ENCODE measurements at places on chromosomes 2 and 18.

DNA sequence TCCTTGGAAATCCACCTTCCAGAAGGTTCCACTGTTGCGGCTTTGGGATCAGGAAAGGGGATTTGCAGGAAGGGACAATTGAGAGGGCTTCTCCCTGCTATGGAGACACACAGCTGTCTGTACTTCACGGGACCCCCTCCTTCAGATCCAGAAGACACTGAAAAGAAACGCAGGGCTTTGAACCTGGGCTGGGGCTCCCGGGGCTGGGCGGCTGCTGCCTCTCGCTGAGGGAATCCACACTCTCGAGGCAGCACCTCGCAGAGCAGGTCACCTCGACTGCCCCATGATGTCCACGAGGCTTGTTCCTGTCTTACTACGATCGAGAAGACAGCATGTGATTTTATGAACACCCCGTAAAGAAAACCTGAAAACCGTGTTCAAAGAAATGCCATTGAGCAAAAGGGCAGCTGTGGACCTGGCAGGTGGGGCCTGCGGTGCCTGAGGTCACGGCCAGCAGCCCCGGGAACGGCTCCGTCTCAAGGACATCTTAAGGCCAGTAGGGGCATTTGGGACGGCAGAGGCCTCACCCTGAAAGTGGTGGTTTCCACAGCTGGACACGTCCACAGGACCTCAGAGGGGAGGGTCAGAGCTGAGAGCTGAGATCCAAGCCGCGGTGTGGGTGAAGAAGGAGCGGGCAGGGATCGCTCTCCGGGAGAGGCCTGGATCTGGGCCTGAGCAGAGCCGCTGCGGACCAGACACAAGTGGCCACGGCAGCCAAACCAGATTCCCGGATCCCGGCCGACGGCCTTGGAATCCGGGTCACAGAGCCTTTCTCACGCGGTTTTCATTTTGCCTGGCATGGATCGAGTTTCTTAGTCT, 165.7 kb downstream of the RTP5 start:
- no peak for DNase-seq

DNA sequence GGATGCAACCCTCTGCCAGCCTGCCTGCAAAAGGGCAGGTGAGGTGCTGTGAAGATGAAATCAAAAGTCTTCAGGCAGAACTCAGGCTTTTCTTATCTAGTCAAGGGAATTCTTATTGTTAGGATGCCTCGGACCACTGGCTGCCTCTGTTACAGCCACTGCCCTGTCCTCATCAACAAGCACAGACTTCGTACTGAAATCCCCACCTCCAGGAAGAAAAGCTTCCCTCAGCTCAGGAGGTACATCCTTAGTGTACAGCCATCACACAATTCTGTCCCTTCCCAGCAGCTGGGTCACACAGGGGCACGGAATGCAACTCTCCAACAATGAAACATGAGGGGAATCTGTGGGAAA, 10.1 kb upstream of the RNU4ATAC start:
- no peak for DNase-seq

DNA sequence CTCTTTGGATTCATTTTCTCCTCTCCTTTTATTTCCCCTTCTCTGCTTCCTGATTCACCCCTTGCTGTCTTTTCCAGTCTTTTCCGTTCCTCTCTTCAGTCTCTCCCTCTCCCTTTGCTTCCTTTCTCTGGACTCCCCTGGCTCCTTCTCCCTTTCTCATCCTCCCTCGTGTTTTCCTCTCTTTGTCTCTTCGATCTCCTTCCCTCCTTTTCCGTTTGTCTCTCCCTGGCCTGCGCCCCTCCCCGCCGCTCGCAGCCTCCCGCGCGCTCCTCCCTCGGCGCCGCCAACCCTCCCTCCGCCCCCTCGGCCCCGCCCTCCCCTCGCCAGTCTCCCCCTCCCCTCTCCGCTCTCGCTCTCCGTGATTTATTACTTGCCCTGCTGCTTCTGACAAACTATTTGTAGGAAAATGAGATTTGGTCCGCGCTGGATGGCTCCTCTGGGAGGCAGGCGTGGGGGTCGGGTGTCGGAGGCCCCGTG, 46.0 kb upstream of the PAX8 start:
- peak; percentile 62 for DNase-seq

- no peak for DNase-seq
These were observed 103.7 kb upstream of the TAF1B start for GRCh38 chr2:9739531-9739964.

DNA sequence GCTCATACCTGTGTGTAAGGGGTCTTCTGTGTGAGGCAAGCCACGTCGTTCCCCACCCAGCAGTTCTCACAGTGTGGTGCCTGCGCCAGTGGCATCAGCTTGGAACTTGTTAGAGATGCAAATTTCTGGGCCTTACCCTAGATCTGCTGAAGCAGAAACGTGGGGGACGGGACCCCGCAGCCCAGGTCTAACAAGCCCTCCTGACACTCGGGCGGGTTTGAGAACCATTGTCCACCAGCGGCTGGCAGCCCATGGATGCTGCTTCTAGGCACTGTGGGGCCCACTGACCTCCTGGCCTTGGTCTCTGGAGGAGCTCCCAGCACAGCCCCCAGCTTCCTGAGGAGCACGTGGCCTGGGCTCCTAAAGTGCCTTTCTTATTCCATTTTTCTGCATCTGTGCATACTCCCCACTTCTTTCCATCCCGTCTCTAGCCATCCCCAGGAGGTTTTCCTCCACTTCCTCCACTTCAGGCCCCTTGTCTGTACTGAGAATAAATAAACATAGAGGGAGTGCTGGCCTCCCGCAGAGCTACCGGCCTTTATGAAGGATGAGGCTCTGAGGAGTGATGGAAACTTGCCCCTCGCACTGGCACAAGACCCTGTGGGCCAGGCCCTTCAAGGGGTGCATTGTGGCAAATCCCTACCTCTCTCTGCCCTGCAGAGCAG, 94.3 kb downstream of the GALR1 start:
- DNase-seq, result no peak

GRCh38 chr2:61534926-61535325, 3.2 kb downstream of the XPO1 start:
- DNase-seq, result no peak

- DNase-seq, result no peak
These were observed 1929.8 kb upstream of the LRRTM1 start for GRCh38 chr2:82234283-82234874.

DNA sequence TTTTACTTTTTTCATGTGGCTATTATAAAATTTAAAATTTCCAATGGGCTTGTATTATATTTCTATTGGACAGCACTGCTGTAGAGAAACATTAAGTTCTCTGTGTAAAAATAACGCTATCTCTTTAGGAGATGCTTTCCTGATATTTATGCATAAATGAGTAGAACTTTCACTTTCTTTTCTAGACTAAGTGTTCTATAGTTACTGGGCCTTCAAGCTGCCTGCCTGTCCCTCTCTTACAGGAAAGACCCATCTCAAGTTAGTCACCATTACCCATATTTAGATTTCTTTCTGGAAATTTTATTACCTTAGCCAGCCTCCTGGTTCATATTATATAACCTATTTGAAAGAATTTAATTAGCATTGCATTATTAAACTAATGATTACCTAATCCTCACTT, 4.8 kb downstream of the ITGA4 start:
- DNase-seq, result no peak

DNA sequence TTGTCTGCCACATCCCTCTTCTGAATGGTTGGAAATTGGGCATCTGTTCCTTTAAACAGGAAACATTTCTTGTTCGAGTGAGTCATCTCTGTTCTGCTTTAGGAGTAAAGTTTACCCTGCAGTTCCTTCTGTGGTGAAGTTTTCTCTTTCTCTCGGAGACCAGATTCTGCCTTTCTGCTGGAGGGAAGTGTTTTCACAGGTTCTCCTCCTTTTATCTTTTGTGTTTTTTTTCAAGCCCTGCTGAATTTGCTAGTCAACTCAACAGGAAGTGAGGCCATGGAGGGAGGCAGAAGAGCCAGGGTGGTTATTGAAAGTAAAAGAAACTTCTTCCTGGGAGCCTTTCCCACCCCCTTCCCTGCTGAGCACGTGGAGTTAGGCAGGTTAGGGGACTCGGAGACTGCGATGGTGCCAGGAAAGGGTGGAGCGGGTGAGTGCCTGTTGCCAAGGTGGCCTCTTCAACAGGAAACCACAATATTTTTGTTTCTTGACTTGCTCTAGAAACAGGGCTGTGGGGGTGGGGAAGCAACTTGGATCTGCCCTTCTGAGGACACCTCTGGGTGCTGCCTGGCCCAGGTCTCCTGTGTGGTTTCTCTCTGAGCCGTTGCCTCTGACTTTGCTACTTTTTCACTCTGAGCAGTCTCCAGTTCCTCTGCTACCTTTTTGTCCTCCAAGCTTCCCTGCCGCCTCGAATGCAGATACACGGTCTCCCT, 2.2 kb upstream of the CASP8 start:
- no peak for DNase-seq

DNA sequence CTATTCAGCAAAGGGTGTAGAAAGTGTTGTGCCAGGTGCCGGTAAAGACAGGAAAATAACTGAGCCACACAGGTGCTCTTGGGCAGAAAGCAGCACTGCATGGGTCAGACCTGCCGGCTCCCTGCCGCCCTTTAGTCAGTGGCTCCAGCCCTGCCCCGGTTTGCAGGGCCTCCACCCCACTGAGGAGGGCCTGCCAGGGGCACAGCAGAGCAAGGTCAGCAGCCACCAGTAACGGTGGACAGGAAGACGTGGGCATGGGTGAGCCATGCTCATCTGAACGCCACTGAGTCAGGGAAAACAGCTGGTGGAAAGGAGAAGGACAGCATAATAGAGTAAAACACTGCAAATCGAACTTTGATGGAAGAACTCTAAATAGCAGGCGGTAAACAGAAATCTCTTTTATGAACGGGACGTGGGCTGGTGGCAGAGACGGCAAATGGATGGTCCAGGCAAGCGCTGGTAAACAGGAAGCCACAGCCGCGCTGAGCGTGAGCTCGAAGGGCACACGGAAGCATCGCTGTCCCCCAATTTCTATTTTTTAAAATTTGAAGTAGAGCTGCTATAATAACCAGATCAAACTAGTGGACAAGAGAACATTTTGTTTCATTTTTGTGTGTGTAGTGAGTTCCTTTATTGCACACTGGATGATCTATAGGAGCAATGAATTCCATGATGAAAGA, 141.8 kb upstream of the ALKAL2 start:
- no peak for DNase-seq

GRCh38 chr18:3333056-3333720, 71.3 kb downstream of the MYL12B start:
- no peak for DNase-seq

GRCh38 chr2:159035790-159036411, 67.5 kb downstream of the TANC1 start:
- no peak for DNase-seq

GRCh38 chr2:143504397-143504796, 375.2 kb downstream of the ARHGAP15 start:
- DNase-seq, result no peak

- DNase-seq, result no peak
These were observed 211.0 kb upstream of the REG3G start for GRCh38 chr2:78814331-78814986.

DNA sequence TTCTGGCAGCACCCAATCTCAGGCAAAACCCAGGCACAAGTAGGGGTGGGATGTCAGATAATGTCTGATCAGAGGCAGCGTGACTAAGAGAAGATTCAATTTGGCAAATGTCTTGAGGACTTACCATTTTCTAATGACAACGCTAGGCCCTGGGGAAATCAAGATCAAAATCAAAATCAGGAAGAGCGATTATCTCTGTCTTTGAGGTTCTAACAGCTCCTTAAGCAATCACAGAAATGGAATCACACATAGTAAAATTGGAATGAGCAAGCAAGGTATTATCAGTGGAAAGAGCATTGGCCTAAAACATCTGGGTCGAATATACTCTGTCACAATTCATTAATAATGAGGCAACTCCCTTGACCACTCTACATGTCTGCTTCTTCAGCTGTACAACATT, 8.6 kb upstream of the SERPINB2 start:
- DNase-seq, result no peak

- no peak for DNase-seq
These were observed 14.9 kb downstream of the SLC9A4 start for GRCh38 chr2:102487761-102488462.

DNA sequence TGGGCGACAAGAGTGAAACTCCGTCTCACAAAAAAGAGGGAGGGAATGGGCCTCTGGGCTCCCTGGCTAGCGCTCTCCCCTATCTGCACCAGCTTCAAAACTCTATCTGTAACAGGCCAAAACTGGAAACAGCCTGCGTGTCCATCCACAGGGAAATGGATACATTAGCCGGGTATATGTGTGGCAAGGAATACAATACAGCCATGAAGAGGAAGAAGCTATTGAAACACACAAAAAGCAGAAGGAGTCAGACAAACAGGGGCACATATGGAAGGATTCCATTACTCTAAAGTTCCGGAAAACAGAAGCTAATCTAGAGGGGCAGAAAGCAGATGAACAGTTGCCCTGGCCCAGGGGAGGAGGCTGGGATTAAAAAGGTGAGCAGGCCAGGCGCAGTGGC, 24.6 kb upstream of the SLC35F6 start:
- DNase-seq, result no peak

DNA sequence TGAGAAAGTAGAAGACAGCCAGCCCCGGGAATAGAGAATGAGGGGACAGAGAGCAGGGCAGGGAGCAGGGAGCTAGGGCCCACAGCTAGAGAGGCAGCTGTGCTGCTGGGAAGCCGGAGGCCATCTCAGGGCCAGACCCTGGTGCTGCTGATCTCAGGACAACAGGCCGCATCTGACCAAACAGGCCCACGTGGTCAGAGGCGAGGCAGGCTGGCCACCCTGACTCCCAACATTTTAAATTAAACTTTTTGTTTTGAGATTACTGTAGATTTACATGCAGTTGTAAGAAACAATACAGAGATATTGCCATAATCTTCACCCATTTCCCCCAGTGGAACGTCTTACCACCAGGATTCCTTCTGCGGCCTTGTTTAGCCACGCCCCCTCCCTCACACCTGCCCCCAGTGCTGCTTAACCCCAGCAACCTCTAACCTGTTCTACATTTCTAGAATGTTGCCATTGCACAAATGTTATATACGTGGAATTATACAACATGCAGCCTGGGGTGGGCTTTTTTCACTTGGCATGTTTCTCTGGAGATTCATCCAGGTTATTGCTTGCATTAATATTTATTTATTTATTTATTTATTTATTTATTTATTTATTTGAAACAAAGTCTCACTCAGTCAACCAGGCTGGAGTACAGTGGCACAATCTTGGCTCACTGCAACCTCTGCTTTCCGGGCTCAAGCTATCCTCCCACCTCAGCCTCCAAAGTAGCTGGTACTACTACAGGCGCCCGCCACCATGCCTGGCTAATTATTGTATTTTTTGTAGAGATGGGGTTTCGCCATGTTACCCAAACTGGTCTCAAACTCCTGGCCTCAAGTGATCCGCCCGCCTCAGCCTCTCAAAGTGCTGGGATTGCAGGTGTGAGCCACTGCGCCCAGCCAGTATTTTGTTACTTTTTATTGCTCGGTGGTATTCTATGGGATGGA, 48.6 kb upstream of the GPR17 start:
- no peak for DNase-seq

- peak; percentile 35 for DNase-seq
These were observed 2.1 kb downstream of the TMEM247 start for GRCh38 chr2:46481198-46482193.

Data from NCI-H1105 treated with DMSO at 0.1 percent for 48 hours (cell line).